ENCODE measurements at places on chromosomes 3 and 15.

- H3K4me3 ChIP-seq, result no peak overlapping the region
- no peaks in the 10 kb centered on the region for H3K36me3 ChIP-seq
- DNase-seq, result no peak
Measured at GRCh38 chr3:171602072-171602471, 141.9 kb upstream of the TNIK start.

- no peaks in the 10 kb centered on the region for H3K36me3 ChIP-seq
- no peaks in the 10 kb centered on the region for H3K4me1 ChIP-seq
- no peak overlapping the region for H3K4me3 ChIP-seq
- no peak overlapping the region for H3K27ac ChIP-seq
- no peak for DNase-seq
Measured at GRCh38 chr3:140545756-140546155, 132.1 kb upstream of the TRIM42 start.

DNA sequence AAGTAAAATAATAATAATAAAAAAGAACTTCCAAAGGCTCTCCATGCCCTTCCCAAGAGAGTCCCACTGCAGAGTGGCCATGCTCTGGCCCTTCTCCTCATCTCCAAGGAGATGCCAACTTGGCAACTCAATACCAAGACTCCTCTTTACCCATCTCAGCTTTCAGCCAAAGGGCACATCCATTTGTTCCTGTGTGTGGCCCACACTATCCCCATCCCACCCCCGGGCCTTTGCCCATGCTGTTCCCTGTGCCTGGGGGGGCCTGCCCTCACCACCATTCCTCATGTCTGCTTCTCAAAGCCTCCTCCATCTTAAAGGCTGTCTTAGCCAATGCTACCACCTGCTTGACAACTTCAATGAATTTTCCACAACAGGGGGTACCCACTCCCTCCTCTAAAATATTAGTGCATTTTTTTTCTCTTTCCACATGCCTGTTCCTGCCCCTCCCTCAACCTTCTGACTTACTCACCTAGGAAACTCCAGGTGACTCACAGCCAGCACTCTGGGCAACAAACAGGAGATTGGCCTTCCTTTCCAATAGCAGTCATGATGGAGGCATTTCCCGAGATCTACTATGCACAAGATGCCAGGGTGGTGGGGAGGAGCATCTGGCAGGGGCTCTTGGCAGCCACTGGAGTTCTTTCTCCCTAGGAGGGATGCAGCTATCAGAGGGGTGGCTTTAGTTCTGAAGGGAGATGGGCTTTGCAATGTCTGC, 109.4 kb upstream of the SMAD3 start:
- DNase-seq, result no peak
- H3K36me3 ChIP-seq, result no peaks in the 10 kb centered on the region
- peaks cover 2% of the 10 kb centered on the region for H3K27me3 ChIP-seq
- H3K27ac ChIP-seq, result no peak overlapping the region
- peaks cover 2% of the 10 kb centered on the region for H3K4me1 ChIP-seq

DNA sequence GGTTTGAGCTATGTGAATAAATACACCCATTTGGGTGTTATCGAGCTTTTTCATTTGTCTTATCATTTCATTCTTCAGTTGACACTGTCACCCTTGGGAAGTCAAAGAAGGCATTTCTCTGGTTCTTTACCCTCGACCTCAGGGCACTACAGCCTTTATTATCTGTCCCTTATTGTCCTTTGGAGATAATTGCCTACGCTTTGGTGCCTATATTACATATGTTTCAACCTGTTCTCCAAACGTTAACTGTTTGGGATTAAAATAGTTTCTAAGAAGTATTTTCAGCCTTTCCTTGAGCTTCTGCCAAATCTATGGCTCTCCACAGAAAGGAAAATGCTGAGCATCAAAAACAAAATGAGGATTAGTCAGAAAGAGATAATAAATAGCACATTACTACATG, 395.4 kb upstream of the ADAMTS9 start:
- no peak for DNase-seq
- H3K4me1 ChIP-seq, result no peaks in the 10 kb centered on the region
- no peak overlapping the region for H3K4me3 ChIP-seq
- no peaks in the 10 kb centered on the region for H3K36me3 ChIP-seq

DNA sequence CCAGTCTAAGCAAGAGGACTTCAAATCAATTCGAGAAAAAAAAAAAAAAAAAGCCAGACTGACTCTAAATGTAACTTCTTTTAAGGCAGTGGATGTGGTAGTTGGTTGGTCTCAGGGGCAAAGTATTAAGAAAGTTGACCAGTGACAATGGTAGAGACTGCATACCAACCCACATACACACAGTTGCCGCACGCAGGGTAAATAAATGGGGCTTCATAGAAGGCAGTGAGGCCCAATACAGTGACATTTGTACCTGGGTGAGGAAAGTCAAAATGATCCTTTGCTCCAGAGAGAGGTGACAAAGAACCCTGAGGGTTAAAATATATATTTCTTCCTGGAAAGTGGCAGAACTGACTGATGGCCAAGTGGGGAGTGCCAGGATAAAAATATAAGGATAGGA, 100.8 kb upstream of the MEX3B start:
- no peak for DNase-seq
- no peak overlapping the region for H3K27ac ChIP-seq

- H3K36me3 ChIP-seq, result no peaks in the 10 kb centered on the region
- no peaks in the 10 kb centered on the region for H3K27me3 ChIP-seq
- H3K4me3 ChIP-seq, result no peak overlapping the region
Measured at GRCh38 chr15:31847961-31848360, 182.4 kb upstream of the CHRNA7 start.

- H3K27ac ChIP-seq, result no peak overlapping the region
- no peak overlapping the region for H3K4me3 ChIP-seq
- no peak for DNase-seq
- H3K27me3 ChIP-seq, result no peaks in the 10 kb centered on the region
Measured at GRCh38 chr15:52050416-52050815, 31.4 kb downstream of the MAPK6 start.

GRCh38 chr3:74360406-74360805, 254.1 kb downstream of the CNTN3 start:
- no peaks in the 10 kb centered on the region for H3K36me3 ChIP-seq
- no peak for DNase-seq
- no peaks in the 10 kb centered on the region for H3K4me1 ChIP-seq
- no peaks in the 10 kb centered on the region for H3K27me3 ChIP-seq
- H3K4me3 ChIP-seq, result no peak overlapping the region
- H3K27ac ChIP-seq, result no peak overlapping the region

GRCh38 chr3:87351937-87352336, 75.6 kb upstream of the POU1F1 start:
- H3K27ac ChIP-seq, result no peak overlapping the region
- DNase-seq, result no peak
- no peaks in the 10 kb centered on the region for H3K36me3 ChIP-seq
- H3K4me3 ChIP-seq, result no peak overlapping the region
- H3K4me1 ChIP-seq, result no peaks in the 10 kb centered on the region

- no peak overlapping the region for H3K4me3 ChIP-seq
- peaks cover 4% of the 10 kb centered on the region for H3K4me1 ChIP-seq
- H3K36me3 ChIP-seq, result no peaks in the 10 kb centered on the region
- no peak overlapping the region for H3K27ac ChIP-seq
Measured at GRCh38 chr3:122890077-122890719, 95.3 kb downstream of the SLC49A4 start.

GRCh38 chr3:43926055-43926454, 235.3 kb downstream of the ABHD5 start:
- no peaks in the 10 kb centered on the region for H3K36me3 ChIP-seq
- H3K27me3 ChIP-seq, result peaks cover 51% of the 10 kb centered on the region
- H3K4me1 ChIP-seq, result no peaks in the 10 kb centered on the region
- H3K27ac ChIP-seq, result no peak overlapping the region
- no peak overlapping the region for H3K4me3 ChIP-seq

DNA sequence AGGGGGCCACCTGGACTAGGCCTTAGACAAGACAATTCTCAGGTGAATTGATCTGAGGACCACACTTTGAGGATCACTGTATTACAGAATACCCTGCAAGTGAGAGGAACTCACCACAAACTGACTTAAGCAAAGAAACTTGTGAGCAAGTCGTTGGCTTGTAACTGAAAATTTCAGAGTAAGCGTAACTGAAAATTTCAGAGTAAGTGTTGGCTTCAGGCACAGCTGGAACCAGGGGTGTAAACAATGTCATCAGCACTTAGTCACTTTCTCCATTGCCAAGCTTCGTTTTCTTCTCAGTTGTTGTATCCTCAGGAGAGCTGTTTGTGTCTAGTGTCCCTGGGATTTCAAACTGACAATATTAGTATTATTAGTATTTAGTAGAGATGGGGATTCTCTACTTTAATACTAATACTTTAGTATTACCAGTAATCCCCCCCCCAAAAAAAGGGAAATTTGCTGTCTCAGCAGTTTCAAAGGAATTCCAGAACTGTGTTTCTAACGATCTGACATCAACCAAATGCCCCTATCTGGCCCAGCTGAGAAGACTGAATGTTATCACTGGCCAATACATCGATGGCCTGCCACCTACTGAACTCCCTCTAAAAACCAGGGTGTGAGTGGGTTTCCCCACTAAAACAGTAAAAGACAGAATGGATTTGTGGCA, 474.4 kb downstream of the NTRK3 start:
- H3K4me1 ChIP-seq, result no peaks in the 10 kb centered on the region
- no peaks in the 10 kb centered on the region for H3K27me3 ChIP-seq

- H3K4me3 ChIP-seq, result no peak overlapping the region
- no peaks in the 10 kb centered on the region for H3K27me3 ChIP-seq
- H3K27ac ChIP-seq, result no peak overlapping the region
- H3K36me3 ChIP-seq, result no peaks in the 10 kb centered on the region
Measured at GRCh38 chr3:8864402-8865350, 95.3 kb upstream of the OXTR start.

GRCh38 chr3:53139906-53140846, 9.9 kb upstream of the RFT1 start:
- no peak overlapping the region for H3K4me3 ChIP-seq
- no peaks in the 10 kb centered on the region for H3K4me1 ChIP-seq
- H3K36me3 ChIP-seq, result no peaks in the 10 kb centered on the region
- H3K27ac ChIP-seq, result no peak overlapping the region

DNA sequence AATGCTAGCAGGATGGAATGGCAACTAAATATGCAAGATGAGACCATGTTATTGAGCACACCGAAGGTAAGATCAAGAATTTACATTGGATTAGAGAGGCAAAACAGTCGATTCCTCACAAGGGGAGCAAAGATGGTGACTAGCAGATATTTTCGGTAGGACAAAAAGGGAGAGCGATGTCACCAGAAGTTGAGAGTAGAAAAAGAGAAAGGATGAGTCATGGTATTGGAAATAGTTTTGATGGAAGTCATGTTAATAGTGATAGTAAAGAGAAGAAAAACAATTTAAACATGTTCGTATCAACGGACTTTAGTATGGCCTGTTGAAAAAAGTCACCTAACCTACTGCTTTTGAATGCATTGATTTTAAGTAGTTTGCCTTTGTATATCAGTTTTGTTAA, 55.0 kb downstream of the UBE2E2 start:
- no peak overlapping the region for H3K27ac ChIP-seq
- H3K4me1 ChIP-seq, result no peaks in the 10 kb centered on the region
- no peaks in the 10 kb centered on the region for H3K27me3 ChIP-seq
- H3K4me3 ChIP-seq, result no peak overlapping the region
- H3K36me3 ChIP-seq, result no peaks in the 10 kb centered on the region

GRCh38 chr3:182787302-182788036, 5.8 kb upstream of the ATP11B start:
- DNase-seq, result no peak
- H3K27me3 ChIP-seq, result peaks cover 13% of the 10 kb centered on the region
- no peak overlapping the region for H3K27ac ChIP-seq
- H3K36me3 ChIP-seq, result no peaks in the 10 kb centered on the region

GRCh38 chr15:58988006-58988785, 733 bp downstream of the RNF111 start:
- H3K4me1 ChIP-seq, result peaks cover 14% of the 10 kb centered on the region
- peak; percentile 33 for DNase-seq
- peak overlapping the region; percentile 84 for H3K27ac ChIP-seq
- peaks cover 12% of the 10 kb centered on the region for H3K36me3 ChIP-seq
- no peaks in the 10 kb centered on the region for H3K27me3 ChIP-seq

- no peaks in the 10 kb centered on the region for H3K4me1 ChIP-seq
- no peak overlapping the region for H3K4me3 ChIP-seq
- no peaks in the 10 kb centered on the region for H3K36me3 ChIP-seq
- H3K27ac ChIP-seq, result no peak overlapping the region
- no peak for DNase-seq
- H3K27me3 ChIP-seq, result no peaks in the 10 kb centered on the region
Measured at GRCh38 chr3:190229632-190230424, 92.4 kb downstream of the CLDN1 start.

DNA sequence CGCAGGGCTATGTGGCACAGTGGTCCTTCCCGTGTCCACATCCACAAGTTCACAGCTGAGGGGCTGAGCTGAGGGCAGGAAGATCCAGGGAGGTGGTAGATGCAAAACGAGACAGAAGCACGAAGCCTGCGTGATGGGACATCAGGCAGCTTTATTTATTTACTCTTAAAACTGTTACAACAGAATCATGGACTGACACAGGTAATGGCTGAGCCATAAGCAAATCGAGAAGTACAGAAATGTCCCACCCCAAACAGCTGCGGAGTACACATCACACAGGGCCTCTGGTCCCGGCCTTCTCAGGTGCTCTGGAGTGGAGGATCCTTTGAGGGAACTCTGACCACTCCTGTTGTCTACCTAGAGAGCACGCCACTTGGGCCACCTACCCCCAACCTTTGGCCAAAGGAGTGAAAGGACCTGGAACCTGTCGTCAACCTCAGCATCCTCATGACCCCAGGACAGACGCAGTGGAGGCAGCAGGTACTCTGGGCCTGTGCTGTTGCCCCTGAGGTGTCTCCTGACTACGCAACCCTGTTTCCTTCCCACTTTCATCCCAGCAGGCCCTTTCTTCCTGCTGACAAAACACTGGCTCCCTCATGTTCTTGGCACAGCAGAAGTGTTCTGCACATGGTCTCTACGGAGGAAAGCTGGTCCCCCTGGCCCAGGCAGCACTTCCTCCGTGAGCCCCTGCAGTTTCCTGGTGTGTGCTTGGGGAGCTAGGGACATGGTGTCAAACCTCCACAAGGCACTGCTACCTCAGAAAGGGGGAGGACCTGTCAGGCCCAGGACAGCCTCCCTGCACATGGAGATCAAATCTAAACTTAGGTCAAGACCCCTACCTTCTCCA, 47.8 kb downstream of the DHX30 start:
- H3K27ac ChIP-seq, result no peak overlapping the region
- H3K36me3 ChIP-seq, result peaks cover 83% of the 10 kb centered on the region
- no peaks in the 10 kb centered on the region for H3K4me1 ChIP-seq
- no peaks in the 10 kb centered on the region for H3K27me3 ChIP-seq
- no peak for DNase-seq

Measured in CD4-positive, alpha-beta T cell (primary cell).